ENCODE measurements at places on chromosomes 11 and 22.

DNA sequence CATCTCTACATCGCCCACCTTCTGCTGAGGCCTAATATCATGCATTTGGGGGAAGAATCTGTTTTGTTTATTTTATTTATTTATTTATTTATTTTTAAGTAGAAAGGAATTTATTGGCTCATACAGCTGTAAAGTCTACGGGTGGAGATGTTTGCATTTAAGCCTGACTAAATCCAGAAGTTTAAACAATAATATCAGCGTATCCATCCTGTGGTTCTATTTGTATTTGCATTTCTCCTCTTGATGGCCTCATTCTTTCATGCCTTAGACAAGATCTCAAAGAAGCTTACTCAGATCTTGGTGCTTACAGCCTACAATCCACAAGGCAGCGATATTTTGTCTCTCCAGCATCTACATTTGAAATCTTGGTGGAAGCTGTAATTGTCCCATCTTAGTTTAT, 67.1 kb upstream of the CARD18 start:
- no peak for DNase-seq

DNA sequence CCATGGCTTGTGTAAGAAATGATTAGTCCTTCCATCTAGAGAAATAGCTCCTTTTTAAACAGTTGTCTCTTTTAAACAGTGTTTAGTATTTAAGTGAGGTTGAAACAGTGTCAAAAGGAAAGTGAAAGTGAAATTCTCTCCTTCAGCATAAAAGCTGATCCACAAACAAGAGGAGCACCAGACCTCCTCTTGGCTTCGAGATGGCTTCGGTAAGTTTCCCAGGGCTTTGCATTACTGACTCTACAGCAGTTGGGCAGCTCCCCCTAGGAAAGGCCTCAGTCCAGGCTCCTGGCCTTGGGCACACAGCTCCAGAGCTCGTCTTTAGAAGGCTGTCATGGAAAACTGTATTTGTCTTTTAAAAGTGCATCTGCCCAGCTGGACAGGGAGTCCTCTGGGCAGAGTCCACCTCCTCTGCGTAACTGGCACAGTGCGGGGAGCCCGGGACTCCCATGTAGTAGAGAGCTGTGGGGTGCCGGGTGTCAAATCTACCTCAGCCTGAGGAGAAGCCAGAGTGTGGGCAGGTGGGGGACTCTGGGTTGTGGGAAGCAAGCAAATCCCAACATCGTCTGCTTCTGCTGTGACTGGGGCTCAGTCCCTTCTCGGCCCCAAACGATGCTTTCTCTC, at the start of gene PLAAT4:
Gene PLAAT4, plus strand, starts transcription at position 140 of the 624 bp plus-strand sequence. Its CDS starts 61 bp downstream, at position 201.
- DNase-seq: no peak

DNA sequence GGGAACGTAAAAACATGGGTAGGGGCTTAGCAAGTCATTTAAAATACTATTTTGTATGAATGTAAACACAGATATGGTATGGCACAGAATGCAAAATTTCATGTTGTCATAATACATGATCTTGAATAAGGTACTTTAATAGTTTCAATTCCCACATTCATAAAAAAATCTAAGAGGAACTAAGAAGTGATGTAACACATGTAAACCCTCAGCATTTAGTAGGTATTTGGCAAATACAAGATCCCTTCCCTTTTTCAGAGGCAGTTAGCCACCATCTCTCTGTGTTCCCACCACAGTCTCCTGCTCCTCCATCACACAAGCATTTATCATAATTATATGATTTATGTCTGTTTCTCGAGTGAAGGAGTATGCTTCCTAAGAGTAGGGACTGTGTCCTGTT, 251.8 kb downstream of the TENM4 start:
- no peak for DNase-seq

- DNase-seq: no peak
Observed at GRCh38 chr11:45396394-45396793, 110.3 kb upstream of the SYT13 start.

- DNase-seq: no peak
Observed at GRCh38 chr22:17436382-17436980, 67.2 kb downstream of the CECR2 start.

GRCh38 chr22:27719036-27719347, 82.6 kb downstream of the MN1 start:
- no peak for DNase-seq

GRCh38 chr11:128367573-128367972, 219.8 kb downstream of the ETS1 start:
- no peak for DNase-seq

GRCh38 chr22:47045691-47046410, 283.4 kb downstream of the TBC1D22A start:
- DNase-seq: no peak

DNA sequence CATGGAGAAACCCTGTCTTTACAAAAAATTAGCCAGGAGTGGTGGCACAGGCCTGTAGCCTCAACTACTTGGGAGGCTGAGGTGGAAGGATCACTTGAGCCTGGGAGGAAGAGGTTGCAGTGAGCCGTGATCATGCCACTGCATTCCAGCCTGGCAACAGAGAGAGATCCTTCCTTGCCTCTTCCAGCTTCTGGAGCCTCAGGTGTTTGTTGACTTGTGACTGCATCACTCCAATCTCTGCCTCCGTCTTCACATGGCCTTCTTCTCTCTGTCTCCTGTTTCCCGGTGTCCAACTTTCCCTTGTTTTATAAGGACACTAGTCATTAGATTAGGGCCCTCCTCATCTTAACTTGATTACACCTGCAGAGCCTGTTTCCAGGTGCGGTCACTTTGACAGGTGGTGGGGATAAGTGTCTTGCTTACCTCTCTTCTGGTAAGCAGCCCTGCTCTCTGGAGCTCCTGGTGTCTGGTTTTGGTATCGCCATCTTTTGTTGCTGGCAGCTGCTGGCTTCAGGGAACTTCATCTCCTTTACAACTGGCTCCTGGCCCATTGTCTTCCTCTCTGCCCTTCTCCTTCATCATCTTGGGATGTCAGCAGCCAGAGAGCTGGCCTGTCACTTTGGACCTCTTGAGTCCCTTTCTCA, 8.2 kb upstream of the USP2 start:
- DNase-seq: no peak

- DNase-seq: no peak
Observed at GRCh38 chr11:128908391-128909246, 17.5 kb downstream of the KCNJ5 start.

DNA sequence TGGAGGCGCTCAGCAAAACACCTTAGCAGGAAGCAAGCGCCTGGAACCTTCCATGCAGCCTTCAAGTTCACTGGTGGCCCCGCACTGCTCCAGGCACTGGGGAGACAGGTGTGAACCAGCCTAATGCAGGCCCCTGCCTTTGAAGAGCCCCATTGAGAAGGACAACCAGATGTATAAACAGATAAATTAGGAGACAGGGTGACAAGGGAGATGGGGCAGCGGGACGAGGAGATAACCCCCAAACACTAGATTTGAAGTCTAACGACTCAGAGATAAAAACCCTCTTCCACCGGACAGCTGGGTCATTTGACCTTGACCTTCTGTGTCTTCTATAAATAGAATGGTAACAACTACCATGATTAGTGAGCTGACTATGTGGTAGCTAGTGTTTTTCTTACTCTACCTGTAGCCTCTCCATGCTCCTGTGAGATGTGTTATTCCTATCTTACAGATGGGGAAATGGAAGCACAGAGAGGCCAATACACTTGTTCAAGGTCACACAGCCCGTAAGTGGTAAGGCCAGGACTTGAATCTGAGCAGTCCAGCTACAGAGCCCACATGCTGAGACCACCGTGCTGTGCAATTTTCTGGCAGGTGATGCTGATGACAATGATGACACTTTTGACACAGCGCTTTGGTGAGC, 2.0 kb upstream of the PDGFB start:
- DNase-seq: no peak

GRCh38 chr11:77557553-77557952, 32.2 kb upstream of the AQP11 start:
- no peak for DNase-seq

DNA sequence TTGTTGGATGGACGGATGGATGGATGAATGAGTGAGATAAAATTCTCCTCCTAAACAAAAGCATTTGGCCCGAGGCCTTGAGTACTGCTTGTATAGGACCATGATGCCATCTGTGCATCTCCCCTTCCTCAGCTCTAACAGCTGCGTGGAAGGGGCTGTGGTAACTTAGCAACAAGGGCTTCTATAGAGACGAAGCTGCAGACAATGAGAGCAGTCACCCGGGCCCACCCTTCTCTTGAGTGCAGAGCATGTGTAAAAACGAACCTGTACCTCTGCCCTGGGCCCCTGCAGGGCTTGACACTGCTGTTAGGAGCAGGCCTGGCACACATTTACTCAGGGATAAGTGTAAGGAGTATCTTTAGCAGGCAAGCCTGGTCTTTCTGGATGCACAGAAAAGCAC, 391.5 kb downstream of the CADM1 start:
- DNase-seq: no peak

GRCh38 chr22:33874206-33874605, 46.1 kb downstream of the LARGE1 start:
- DNase-seq: no peak

GRCh38 chr11:111347002-111347722, 31.9 kb downstream of the POU2AF1 start:
- no peak for DNase-seq

GRCh38 chr11:69490516-69490915, 9.1 kb downstream of the LINC01488 start:
- DNase-seq: no peak

- no peak for DNase-seq
Observed at GRCh38 chr11:106277484-106277883, 200.0 kb downstream of the AASDHPPT start.

- no peak for DNase-seq
Observed at GRCh38 chr11:36343436-36343835, 47.3 kb downstream of the PRR5L start.

- no peak for DNase-seq
Observed at GRCh38 chr11:18720091-18720807, 5.7 kb downstream of the IGSF22 start.

DNA sequence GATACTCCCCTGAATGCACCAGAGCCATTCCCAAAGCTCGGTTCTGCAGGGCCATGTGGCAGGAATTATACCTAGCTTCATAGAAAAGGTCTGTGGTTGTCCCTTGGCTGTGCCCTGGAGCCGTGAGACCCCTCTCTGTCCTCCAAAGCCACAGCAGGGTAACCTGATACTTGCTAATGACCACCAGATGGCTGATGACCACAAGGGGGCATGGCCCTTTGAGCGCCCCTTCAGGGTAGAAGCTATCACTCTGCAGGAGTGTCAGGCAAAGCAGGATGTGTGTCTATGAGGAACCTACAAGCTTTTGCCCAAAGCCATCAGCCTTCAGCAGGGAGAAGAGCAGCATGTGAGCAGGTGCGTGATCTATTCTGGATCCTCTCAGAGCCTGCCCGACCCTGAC, 95.3 kb downstream of the NTM start:
- no peak for DNase-seq

GRCh38 chr11:10655943-10656576, 37.5 kb downstream of the IRAG1 start:
- no peak for DNase-seq

- no peak for DNase-seq
Observed at GRCh38 chr22:27780161-27780575, 21.4 kb downstream of the MN1 start.

GRCh38 chr11:110928391-110928790, 216.2 kb upstream of the ARHGAP20 start:
- no peak for DNase-seq

GRCh38 chr11:129681344-129682114, 134.1 kb upstream of the TMEM45B start:
- DNase-seq: no peak

DNA sequence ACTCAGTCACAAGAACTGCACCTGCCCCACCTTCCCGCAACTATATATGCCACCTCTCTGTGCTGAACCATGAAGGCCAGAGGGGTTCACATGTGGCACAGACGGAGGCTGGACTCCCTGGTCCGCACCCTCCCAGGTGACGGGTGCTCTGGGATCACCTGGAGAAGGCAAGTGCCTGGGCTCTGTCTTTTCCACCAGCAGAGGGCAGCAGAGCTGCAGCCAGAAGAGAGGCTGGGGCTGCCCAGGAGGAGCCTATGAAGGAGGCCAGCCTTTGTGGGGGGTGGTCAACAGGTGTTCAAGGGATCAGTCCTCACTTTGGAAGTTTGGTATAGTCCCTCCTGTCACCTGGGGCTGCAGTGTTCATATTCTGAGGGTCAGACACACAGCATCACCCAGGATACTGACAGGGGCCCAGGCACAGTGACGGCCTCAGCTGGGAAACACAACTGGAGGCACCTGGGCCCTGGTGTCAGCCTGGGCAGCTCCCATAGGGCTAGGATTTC, 39.2 kb upstream of the IGLL5 start:
- no peak for DNase-seq

GRCh38 chr22:36816339-36816635, 548 bp downstream of the PVALB start:
- no peak for DNase-seq

DNA sequence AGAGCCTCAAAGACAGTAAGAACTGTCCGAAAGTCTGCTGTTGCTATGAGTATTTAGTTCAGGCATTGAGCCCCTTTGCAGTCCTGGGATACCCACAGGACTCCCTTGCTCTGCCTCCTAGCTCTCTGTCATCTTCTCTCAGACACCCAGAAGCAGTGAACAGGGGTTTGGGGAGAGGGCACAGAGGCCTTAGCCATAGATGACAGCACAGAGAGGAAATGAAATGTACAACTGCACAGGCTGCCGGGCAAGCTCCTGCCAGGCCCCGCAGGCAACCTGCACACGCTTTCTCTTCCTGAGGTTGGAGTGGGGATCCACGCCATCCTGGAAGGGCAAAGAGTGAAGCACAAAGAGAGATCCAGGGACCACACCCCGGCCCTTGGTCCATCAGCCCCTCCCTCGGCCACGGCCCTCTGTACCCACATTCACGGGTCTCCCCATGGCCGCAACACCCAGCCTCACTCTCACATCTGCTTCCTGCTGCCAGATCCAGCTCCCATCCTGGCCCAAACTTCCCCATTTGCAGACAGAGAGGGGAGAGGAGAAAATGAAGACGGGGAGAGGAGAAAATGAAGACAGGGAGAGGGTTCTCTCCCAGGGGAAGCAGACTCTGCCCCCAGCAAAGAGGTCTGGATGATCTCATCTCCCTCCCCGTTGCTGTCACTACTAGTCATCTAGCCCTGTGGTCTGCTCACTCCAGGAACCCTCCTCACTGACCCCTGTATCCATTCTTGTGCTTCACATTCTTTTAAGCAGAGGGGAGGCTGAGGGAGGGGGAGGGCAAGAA, 40.7 kb downstream of the CD6 start:
- no peak for DNase-seq

- no peak for DNase-seq
Observed at GRCh38 chr22:41517172-41518047, 26.9 kb downstream of the POLR3H start.

- DNase-seq: no peak
Observed at GRCh38 chr11:11381471-11382105, 28.5 kb upstream of the CSNK2A3 start.

All from NCI-H2081 treated with DMSO at 0.1 percent for 48 hours (cell line).